ENCODE measurements at places on chromosomes 2 and 18. TPM values are rescaled to one million over a fixed set of nuclear protein-coding genes. Genes with fewer than 3 reads are reported as not detected.

DNA sequence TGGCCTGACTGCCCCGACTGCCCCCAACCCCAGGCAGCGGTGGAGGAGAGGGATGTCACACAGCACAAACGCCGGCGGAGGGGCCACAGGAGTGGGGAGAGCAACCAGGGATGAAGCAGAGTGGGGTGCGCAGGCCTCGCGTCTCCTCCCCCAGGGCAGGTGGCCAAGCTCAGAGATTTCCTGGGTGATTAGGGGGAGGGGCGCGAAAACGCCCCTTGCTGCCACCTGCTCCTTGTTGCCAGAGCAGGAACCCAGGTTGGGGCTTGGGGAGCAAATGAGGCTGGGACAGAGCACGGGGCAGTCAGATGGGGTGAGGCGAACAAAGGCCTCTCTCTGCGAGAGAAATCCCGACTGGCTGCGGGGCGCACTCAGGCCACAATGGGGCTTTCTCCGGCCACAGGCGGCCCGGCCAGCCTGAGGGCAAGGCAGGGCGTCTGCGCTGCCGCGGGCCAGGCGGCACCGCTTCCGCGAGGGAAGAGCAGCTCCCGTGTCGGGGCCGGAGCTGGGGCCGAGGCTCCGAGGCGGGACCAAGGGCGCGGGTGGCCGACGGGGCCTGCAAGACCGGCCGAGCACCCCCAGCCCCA, 11.5 kb downstream of the TEX44 start:
- DNase-seq, result no peak

- DNase-seq, result no peak
Observed at GRCh38 chr2:182266909-182267308, 159.9 kb downstream of the PDE1A start.

DNA sequence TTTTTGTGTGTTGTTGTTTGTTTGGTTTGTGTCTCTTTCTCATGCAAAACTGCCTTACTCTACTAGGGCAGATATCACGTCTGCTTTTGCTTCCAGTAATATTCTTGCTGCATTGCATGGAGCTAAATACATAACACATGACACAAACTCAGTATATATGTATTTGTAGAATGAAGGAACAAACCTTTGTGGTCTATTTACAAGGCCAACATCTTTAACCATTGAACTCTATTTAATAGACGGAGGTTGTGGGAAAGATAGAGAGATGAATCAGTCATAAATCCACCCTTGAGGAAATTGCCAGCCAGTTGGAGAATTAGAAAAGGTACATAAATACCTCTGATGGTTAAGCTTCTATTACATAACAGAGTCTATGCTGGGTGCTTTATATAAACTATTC, 26.0 kb upstream of the IL1RL1 start:
- no peak for DNase-seq

DNA sequence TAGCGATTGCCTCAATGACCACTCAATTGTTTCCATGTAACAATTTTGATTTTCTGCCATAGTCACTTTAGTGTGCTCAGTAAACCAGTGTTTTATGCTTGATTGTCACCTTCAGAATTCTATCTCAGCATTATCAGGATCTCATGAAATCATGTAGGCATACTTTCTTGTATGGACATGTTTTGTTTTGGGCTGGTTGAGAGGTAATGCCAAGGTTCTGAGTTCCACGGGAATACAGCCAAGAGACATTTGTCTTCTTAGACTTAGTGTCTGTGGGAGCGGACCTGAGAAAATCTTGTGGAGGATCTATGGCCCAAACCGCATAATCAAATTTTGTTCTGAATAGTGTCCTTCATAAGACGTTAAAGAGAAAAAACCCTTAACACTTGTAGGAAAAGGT, 10.2 kb downstream of the MSTN start:
- DNase-seq, result no peak

The LAMA1 gene
- not detected for total RNA-seq
